ENCODE measurements at places on chromosomes 5 and 9.
A peak's percentile ranks its signal among the peaks of the same experiment; 100 is the strongest.

DNA sequence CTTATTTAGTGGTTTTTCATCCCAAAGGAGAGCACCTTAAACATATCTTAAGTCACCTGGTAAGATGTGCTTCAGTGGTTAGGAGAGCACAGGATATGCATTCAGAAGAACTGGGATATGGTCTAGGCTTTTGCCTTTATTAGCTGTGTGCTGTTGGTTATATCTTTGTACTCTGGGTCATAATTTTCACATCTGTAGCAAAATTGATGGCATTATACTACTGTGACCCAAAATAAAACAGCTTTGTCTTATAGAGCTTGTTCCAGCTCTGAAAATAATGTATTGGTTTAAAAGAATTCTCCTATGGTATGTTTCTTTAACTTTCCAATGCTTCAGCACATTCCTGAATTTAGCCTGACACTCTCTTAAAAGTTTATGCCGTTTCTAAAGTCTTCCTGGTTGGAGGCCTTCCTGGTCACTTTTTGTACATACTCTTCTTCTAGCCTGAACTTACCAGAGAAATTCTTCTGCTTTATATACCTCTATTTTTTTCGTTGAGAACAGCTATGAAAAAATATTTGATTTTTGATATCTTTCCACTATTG lies 337.1 kb upstream of the MPDZ start:
- no peak for DNase-seq

DNA sequence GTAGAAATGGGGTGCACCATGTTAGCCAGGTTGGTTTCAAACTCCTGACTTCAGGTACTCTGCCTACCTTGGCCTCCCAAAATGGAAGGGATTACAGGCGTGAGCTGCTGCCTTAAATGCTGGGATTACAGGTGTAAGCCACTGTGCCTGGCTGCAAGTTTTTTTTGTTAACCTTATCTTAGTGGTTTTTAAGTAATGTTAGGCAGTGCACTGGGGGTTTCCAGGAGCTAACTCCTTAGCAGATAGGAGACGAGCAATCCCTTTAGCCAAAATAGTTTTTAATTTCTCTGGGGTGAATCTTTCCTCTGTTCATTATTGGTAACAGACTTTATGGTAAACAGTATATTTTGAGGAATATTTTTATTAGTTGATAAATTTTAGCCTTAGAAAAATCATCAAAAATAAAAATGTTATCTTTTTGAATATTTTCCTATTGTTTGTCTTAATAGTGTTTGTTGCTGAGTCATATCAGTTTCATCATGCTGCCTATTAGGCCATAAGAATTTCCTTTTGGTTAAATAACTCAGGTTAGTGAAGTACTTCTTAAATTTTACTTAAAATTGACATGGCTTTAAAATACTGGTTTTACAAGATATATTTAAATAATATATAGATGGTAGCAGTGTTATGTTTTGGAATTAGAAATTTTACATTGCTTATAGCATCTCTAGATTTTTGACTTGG lies 37.9 kb downstream of the LMNB1 start:
- no peak for DNase-seq

DNA sequence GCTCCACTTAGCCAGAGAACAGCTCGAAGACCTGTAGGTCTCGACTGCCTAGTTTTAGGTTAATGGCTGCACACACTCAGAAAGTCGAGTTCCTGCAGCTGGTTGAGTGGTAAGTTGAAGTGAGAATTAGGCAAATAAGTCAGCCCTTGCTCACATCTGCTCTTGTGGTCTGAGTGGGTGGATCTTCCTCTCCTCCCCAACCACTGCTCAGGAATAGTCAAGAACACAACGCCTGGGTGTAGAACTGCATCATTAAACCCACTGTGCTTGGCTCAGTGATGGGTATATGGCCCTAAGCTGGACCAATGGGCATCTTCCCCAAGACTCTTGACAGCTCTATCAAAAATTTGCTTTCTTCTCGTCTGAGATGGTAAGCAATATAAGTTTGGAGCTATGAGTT lies 20.9 kb upstream of the ADAM19 start:
- DNase-seq: no peak

DNA sequence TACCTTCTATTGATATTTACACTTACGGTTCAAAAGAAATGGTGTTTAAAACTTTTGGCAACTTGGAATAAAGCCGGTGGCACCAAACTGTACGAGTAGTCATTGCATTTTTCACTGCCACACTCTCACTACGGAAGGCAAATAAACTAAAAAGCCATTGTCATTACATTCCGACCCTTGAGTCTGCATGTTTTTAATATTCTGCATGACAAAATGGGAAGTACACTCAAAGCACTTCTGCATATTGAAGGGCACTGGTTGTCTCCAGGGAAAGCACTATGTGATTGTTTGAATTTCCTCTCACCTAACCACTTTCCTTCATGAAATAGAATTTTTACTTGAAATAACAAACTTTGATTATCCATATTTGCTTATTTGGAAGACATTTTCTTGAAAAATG lies 426.3 kb downstream of the CETN3 start:
- DNase-seq: no peak

DNA sequence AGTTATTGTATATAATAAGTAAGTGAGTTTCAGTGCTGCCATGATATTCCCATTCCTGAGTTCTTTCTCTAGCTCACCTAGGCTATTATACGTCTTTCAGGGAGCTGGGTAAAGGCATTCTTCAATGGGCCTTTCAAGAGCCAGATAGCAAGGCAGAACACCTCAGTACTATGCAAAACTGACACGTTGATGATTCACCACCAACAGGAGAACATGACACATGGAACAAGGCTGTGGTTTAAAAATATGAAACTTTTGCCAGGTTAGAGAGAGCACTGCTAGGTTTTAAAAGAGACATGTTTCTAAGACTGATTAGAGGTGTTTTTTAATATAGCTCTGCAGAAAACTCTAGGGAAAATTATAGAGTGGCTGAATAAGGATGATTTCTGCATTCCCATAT lies 95.9 kb downstream of the UGCG start:
- no peak for DNase-seq

- DNase-seq: no peak
These were observed 234.2 kb upstream of the MEF2C start for GRCh38 chr5:89117124-89117644.

GRCh38 chr9:126502417-126503332 lies 111.1 kb upstream of the LMX1B start:
- DNase-seq: no peak

GRCh38 chr5:59094864-59095263 lies 512.0 kb downstream of the RAB3C start:
- DNase-seq: no peak

DNA sequence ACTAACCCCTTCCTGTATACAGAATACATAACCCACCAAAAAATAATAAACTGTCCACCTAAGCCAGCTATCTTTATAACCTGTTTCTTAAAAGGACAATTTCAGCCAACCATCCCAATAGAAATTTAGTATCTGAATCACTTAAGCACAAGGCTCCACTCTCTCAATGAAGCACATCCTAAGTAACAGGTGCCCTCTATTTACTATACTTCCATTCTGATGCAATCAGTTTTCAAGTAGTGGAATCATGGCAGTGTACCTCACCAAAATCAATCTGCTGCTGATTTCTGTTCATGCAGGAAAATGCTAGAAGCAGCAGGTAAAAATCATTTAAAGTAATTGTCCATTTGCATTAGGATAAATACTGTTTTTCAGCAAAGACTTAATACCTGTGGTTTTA lies 4.8 kb downstream of the MTX3 start:
- DNase-seq: no peak

GRCh38 chr9:107049046-107049802 lies 186.3 kb downstream of the ZNF462 start:
- DNase-seq: peak; percentile 27

DNA sequence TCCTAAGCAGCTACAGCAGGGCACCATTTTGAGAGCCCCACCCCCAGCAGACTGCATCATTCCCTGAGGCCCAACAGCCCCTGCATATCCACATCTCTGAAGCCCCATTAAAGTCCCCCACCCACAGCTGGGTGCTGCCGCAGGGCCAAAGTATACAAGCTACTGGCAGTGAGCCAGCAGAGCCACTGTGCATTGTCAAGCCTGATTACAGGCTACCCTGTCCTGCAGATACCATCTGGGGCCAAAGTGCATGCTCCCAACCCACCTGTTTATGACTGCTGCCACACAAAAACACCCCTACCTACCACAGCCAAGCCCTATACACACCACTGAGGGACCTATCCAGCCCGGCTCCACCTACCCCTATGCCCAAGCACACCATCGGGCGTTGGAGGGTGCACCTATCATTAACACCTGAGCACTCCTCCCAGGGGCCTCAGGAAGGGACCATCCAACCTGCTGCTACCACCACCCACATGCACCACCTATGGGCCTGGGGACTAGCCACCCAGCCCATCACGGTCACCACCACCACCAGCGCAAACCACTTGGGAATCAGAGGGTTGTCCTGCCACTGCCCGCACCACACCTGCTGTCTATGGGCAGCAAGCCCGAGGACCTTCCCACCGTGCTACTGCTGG lies 105.0 kb downstream of the PLPP1 start:
- DNase-seq: no peak

GRCh38 chr9:70262948-70263347 lies 4.2 kb downstream of the SMC5 start:
- no peak for DNase-seq

DNA sequence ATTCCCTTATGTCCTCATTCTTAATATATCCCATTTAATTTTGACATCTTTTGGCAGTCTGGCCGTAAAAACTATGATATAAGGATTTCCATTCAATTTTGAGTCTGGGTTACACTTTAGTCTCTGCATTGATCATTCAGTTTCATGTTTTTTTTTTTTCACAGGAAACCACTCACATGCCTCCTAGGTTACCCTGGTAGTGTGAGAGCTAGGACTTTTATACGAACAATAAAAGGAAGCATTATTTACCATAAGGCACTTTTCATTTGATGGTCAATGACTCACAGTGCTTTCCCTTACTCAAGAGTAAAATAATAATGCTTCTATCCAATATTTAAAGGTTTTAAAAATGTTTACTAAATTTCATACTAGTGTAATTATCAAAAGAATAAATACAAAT lies 16.4 kb upstream of the DMAC1 start:
- DNase-seq: no peak

DNA sequence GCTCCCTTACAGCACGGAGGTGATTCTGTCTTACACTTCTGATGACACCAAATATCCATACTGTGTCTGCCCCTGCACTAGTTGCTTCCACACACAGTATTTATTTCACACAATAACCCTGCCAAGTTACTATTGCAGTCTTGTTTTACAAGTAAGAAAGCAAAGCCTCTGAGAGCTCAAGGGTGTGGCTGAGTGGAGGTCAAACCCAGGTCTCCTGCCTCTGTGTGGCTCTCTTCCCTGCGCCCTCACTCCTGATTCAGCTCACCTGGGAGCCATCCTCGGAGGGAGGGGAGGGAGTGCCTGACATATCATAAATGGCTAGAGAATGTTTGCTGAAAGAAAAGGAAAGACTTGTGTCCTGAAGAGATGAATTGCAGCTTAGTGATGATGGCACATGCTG lies 41.0 kb downstream of the MVB12B start:
- DNase-seq: no peak

DNA sequence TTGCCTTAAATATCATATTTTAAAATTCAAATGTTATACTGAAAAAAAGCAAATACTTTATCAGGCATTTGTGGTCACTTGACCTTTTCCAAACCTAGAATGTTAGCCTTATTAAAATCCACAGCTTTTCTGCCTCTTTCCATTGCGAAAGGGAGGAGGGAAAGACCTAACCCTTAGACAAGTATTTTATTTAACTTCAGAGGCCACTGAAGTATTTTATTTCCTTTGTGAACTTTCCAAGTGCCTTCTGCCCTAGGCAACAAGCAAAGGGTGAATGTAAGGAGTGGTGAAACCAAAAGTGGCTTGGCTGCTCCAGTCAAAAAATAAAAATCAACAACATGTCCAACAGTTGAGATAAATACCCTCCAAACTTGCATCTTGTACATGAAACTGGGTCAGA lies 376.1 kb downstream of the EFNA5 start:
- DNase-seq: no peak

DNA sequence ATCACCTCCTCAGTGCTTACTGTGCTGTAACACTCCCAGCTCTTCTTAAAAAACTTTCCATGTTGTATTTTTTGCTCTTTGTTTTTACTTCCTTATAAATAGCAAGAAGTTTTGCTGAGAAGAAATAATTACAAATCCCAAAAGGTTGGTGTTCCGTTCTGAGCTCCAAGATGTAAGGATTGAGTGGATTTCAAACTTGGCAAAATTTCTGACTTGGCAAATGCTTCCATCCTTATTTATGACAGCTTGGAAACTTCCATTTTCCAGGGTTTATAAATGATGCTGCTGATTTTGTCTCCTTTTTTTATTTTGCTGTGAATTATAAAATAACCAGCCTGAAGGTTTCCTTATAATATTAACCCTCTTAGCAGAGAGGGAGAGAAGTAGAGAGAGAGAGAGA lies 151.9 kb downstream of the NTRK2 start:
- no peak for DNase-seq

GRCh38 chr9:121053544-121053943 lies 3.5 kb upstream of the C5 start:
- no peak for DNase-seq

GRCh38 chr5:91110686-91111085 lies 272.4 kb downstream of the ARRDC3 start:
- peak; percentile 99 for DNase-seq

DNA sequence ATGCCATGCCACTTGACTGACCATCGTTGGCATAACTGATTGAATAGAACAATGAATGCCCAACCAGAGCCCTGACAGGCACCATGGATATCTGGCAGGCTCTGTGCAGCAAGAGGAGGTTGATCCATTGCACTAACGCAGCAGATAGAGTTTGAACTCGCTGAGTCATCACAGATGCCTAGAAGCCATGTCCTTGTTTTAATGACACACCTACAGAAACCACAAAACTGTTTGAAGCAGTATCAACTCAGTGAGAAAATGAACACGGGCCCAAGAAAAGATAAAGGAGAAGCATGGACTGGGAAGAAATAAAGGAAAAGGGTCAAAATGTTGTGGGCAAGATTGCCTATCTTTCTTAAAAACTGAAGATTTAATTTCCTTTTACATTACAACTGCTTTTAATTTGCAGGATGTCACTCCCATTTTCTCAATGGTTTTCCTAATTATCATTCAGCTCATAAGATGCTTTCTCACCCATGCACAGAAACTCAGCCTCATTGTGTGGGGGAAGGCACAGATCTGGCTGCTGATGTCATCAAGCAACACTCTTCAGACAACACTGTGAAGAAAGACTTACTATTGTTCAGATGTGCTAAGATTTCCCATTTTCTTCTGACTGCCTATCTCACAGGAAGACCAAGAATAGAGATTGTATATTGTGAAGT lies 129.0 kb downstream of the PIK3R1 start:
- peak; percentile 35 for DNase-seq

GRCh38 chr9:112033237-112034215 lies 136.9 kb downstream of the UGCG start:
- no peak for DNase-seq

- DNase-seq: no peak
These were observed 67.9 kb downstream of the NFIB start for GRCh38 chr9:14245901-14246525.

DNA sequence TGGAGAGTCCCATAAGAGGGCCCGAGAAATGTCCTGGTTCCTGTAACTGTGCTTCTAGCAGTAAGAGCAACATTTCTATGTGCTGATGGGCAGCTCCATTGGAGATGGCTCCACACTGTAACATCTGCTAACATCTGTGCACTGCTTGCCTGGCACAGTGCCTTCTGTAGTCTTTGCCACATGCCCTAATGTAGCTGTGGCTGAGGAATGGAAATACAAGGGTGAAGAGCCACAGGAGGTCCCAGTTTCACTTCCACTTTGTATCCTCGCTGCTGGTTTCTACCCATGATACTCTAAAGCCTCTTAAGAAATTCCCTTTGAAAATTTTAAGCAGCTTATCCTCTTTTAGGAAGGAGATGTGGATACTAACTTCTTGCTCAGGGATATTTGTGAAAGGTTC lies 97.4 kb downstream of the HOMER1 start:
- DNase-seq: no peak
